ENCODE measurements at places on chromosomes 5 and 9.

- DNase-seq: no peak
Observed at GRCh38 chr5:126046846-126047571, 376.2 kb upstream of the GRAMD2B start.

- DNase-seq: no peak
Observed at GRCh38 chr5:5014586-5015235, 125.4 kb upstream of the ADAMTS16 start.

GRCh38 chr5:88663793-88664216 is 219.2 kb downstream of the MEF2C start:
- DNase-seq: no peak

DNA sequence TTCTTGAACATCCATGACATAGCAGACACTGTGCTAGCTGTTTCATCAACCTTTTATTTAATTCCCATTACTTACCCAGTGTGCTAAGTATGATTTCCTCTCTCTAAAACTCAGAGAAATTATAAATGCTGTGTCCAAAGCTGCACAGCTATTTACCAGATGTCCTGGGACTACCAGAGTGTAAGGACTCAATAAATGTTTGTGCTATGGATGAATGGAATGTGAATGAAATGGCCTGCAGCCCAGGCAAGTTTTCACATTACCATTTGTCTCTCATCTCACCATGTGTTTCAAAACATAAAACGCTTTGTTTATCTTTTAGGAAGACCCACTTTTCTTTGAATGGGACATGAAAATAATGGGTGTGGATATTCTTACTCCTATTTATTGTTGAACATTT is 96.2 kb downstream of the ARHGEF28 start:
- DNase-seq: no peak

- DNase-seq: no peak
Observed at GRCh38 chr5:151703227-151703626, 16.5 kb upstream of the SPARC start.

- DNase-seq: no peak
Observed at GRCh38 chr5:117657541-117657940, 1082.9 kb upstream of the SEMA6A start.

DNA sequence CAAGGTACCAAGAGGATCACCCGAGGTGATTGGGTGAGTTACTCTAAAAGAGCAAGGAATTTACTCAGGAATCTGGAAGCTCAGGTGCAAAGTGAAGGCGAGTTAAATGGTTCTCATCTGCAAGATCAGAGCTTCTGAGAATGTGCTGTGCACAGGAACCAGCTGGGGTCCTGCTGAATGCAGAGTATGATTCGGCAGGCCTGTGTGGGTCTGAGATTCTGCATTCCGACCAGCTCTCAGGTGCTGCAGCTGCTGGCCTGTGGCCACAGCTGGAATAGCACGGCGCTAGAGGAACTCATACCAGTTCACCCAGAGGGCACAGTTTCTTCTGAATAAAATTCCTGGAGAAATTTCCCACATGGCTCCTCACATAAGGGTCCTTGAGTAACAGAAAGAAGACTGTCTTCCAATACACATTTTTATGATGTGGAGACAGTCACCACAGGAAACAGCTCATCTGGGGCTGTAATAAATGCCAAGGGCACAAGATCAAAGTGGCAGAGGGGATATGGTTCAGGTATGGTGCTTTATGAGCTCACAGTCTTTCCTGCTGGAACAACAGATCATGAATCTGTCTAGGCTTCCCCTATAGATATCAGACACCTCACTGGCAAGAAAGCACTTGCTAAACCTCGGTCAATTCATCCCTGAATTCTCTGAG is 83.9 kb downstream of the PTPN3 start:
- DNase-seq: no peak
